ENCODE measurements at places on chromosomes 2 and 18.

GRCh38 chr2:84924173-84925106 lies 19.0 kb downstream of the TMSB10 start:
- no peak for DNase-seq

DNA sequence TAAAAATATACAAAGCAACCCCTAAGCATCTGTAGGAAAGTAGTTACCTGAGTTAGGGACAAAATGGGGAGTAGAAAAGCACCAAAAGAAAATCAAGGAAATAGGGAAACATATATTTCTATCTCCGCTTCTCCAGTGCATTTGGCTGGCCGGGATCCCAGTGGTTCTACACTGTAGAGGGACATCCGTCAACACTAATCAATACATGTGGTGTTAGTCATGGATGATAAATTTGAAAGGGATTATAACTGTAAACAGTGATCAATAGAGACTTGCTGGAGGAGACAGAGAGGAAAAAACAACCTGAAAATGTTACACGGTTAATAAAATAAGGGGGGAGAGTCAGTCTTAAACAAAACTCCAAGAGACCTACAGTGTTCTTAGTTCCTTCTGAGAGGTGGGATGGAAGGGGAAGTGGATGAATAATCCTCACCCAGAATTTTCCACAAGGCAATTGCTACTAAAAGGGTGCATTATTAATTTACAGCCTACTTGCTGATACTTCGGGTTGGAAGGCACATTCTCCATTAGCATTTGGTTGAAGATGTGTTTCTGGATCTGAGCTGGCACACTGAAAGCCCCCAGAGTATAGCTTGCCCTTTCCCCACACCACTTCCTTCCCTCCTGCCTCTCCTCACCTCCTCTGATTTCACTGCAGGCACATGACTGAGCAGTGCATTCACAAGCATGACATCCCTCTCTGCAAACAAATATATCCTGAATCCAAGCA lies 530.0 kb downstream of the BCL11A start:
- no peak for DNase-seq

- DNase-seq = no peak
Observed at GRCh38 chr2:230400454-230400853, 15.5 kb upstream of the SP100 start.

DNA sequence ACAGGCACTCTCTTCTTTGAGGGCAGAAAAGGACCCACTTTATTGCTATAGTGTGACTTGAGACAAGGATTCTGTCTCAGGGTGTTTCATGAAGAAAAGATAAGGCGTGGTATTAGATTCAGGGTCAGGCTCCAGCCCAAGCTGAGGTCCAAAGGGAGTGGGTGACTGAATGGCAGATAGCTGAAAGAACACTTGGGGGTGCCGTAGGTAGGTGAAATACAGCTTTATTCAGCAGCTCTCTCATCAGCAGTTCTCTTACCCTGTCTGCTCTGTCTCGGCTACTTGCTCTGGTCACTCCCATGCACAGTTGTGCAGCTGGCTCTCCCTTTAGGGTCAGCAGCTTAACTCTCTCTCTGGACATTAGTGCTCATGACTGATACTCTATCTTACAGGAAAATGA lies 379.9 kb downstream of the LPIN1 start:
- DNase-seq = no peak

GRCh38 chr18:37270038-37270665 lies 295.4 kb downstream of the CELF4 start:
- DNase-seq = no peak

- no peak for DNase-seq
Observed at GRCh38 chr2:30127016-30127893, 19.6 kb upstream of the YPEL5 start.

DNA sequence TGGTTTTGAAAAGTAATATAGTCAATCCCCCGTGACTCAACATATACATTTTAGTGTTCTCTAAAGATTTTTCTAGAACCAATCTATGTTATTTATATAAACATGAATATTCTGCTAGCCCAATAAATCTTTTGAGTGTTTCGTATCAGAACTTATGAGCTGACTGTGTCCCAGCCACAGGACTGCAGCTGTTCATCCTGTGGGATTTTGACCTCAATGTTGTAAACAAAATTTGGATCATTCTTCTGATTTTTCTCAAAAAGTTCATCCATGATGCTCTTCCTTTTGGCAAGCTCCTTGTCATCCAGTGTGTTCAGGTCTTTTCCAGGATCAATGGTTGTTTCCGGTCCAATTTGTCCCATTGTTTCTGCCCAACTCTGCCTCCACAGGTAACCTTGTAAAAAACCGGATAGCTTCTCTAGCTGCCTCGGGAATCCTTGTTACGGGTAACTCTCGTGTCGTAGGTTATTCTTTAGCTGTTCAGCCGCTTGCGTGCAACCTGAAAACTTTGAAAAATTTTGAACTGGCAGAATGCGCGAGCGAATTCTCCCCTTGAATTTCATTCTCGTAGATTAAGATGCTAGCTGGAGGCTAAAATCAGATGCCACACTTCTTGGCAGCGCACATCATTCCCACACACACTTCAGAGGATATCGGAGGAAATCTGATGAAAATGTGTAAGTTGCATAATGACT lies 195.2 kb downstream of the SH3BP4 start:
- no peak for DNase-seq

DNA sequence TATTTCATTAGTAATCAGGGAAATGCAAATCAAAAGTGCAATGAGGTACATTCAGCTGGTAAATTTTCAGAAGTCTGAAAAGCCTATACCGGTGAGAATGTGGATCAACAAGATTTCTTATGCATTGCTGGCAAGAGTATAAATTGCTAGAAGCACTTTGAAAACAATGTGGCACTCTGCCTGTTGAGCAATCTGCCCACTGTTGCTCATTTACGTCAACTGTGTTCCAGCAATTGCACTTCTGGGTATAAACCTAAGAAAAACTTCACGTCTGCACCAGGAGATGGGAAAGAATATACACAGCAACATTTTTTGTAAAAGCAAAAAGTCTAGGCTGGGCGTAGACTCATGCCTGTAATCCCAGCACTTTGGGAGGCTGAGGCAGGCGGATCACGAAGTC lies 40.8 kb downstream of the MTERF4 start:
- no peak for DNase-seq

DNA sequence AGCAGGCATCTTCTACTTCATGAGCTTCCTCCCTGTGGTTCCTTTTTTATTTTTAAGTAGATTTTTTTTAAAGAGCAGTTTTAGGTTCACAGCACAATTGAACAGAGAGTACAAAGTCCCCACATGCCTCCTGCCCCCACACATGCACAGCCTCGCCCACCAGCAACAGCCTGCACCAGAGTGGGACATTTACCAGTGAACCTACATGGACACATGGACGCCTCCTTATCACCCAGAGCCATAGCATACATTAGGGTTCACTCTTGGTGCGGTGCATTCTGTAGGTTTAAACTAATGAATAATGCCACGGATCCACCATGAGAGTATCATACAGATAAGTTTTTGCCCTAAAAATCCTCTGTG lies 40.9 kb downstream of the HS1BP3 start:
- DNase-seq = no peak

DNA sequence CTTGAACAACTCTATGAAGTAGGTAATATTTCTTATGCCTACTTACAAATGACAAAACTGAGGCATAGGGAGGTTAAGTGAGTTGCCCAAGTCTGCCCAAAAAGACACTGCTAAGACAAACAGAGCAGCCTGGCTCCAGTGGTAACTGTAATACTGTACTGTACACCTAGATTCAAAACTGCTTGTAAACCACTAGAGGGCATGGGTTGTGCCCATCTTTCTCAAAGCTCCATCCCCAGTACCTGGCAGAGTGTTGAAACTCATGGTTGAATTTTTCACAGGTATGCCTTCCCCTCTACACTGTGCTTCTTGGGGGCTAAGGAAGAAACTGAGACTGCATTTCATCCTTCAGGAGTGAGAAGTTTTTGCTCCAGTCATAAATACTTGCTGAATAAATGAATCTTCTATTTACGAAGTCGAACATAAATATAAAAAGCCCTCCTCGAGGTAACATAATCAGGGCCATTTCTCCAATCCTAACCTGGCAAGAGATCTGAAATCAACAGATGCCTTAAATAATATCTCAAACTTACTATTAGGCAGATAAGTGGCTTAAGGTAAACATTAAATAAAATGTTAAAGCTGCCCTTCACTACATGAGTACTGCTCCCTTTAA lies 2.0 kb downstream of the PPP4R1 start:
- DNase-seq = peak; percentile 60

DNA sequence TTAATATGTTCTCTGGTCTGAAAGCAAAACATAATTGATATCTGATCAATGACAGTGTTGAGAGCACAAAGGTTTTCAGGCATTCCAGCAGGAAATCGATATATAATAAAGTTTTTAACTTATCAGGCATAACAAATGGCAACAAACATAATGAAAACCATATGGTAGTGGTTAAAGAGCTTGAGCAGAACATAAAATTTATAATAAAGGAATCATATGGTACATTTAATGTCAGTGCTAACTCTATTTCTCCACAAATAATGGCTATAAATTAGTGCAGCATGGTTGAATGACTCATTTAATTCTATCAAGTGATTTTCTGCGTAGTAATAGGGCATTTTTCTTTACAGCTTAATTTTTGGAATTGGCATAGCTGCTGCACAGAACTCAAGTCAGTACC lies 306.2 kb downstream of the FSIP2 start:
- DNase-seq = no peak

- no peak for DNase-seq
Observed at GRCh38 chr2:11710632-11711353, 35.6 kb upstream of the LPIN1 start.

- DNase-seq = no peak
Observed at GRCh38 chr2:109046925-109047508, 58.0 kb upstream of the EDAR start.

GRCh38 chr2:240308111-240308651 lies 127.3 kb upstream of the GPC1 start:
- no peak for DNase-seq

- no peak for DNase-seq
Observed at GRCh38 chr18:50447102-50447741, 72.4 kb downstream of the SKA1 start.

- no peak for DNase-seq
Observed at GRCh38 chr2:55009277-55010060, 40.8 kb downstream of the RTN4 start.

- DNase-seq = no peak
Observed at GRCh38 chr2:197908990-197909776, 104.8 kb downstream of the PLCL1 start.

DNA sequence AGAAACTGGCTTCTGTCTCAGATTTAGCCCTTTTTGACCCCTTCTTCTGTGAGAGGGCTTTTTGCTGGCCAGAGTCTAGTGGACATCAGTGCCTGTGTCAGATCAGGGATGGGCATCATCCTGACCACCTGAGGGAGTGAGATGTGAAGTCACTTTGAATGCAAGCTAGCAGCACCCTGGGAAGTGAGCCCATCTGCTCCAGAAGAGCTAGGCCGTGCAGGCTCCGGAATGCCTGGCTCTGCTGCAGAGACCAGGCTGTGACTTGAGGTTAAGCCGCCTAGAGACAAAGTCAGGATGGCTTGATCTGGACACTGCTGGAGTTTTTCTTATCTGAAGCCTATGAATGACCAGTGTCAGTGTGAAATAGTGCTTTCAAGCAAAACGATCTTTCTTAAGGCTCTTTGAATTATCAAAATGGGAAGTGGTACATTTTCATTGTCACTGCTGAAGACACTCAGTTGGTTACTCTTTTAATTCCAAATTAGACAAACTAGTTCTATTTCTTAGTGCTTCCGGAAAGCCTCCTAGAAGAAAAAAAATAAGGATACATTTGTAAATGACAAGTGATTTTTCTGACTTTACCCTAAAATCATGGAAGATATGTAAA lies 20.8 kb downstream of the DGUOK start:
- DNase-seq = no peak

DNA sequence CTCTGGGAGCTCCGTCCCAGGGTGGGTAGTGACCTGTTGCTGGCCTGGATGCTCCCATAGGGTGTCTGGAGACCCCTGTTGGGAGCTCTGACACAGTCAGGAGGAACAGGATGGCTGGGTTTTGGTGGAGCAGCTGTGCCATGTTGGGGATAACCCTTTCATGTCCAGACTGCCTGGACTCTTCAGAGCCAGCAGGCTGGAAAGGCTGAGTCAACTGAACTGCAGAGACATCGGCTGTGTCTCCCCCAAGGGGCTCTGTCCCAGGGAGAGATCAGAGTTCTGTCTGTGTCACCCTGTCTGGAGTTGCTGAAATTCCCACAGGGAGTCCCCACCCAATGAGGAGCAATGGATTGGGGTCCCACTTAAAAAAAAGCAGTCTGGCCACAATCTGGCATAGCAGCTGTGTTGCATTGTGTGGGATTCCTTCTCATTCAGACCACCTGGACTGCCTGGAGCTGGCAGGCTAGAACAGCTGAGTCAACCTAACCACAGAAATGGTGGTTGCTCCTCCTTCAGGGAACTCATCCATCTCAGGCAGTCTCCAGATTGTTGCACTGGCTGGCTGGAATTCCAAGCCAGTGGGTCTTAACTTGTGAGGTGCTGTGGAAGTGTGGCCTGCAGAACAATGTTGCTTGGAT lies 37.2 kb downstream of the AGPS start:
- peak; percentile 37 for DNase-seq

GRCh38 chr18:62781262-62781661 lies 65.9 kb downstream of the PHLPP1 start:
- no peak for DNase-seq

GRCh38 chr2:69306393-69306821 lies 80.6 kb downstream of the GFPT1 start:
- DNase-seq = no peak

GRCh38 chr2:149169656-149170055 lies 131.2 kb downstream of the LYPD6B start:
- peak; percentile 45 for DNase-seq

GRCh38 chr2:223724861-223725260 lies 112.5 kb downstream of the AP1S3 start:
- no peak for DNase-seq

DNA sequence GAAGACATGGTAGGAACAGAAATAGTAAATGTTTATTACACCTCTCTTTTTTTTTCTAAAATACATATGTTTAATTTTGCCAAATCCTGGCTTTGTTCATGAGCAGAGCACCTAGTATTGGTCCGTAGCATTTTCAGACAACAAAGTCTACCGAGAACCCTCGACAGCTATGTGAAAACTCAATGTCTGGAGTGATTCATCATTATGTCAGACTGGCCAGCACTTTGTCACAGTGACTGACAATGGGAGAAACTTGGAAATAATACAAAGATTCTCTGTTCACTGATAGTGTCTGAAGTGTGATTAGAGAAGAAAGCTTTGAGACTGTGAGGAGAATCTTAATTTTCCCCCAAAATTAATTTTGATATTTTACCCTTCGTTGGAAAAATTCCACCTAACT lies 143.0 kb downstream of the HNMT start:
- DNase-seq = no peak

DNA sequence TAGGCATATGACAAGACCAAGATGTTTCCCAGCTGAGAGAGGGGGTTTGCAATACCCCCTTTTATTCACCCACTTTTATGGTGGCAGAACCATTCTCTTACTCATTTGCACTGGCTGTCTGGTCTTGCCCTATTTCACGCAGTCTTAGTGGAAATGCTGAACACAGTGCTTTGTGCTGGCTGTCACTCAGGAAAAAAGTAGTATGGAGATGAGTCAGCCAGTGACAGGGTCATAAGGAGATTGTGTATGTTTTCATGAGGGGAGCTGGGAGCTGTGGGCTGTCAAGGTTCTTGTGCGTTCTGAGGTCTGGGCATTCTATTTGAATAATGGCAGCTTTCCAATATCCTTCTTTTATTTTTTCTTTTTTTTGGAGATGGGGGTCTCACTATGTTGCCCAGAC lies 10.9 kb upstream of the CNRIP1 start:
- DNase-seq = no peak
